Right kidney (tissue), 9 donors: ENCODE measurements at places on chromosomes 5 and 9.

DNA sequence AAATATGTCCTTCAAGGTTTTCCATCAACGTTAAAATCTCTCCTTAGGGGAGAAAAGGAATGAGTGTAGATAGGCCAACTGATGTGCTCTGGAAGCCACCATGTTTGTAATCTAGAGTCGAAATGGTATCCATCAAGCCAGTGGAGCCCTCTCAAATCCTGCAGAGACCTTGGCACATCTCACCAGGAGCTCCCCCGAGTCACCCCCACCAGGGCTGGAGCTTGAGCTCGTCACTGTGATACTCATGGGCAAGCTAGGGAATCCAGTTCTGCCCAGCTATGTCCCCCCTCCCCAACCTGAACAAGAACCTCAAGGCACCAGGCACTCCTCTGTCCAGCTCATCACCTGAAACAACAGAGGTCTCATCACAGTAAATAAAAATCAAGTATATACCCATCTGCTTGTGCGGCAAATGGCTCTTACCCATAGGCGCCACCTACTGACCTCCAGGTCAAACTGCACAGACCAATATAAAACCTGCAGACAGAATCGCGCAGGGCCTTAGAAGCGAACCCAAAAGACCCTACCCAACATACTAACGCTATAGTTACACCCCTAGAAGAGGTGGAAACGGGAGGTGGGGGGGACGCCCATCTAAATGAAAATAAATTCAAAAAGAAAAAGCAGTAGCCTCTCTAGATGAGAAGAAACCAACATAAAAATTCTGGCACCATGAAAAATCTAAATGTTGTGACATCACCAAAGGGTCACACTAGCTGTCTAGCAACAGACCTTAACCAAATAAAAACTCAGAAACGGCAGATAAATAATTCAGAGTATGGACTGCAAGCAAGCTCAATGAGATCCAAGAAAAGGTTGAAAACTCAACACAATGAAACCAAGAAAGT, 75.0 kb downstream of the TTC39B start:
- no peak for DNase-seq

GRCh38 chr5:174301848-174302625, 256.5 kb downstream of the NSG2 start:
- no peak for DNase-seq

DNA sequence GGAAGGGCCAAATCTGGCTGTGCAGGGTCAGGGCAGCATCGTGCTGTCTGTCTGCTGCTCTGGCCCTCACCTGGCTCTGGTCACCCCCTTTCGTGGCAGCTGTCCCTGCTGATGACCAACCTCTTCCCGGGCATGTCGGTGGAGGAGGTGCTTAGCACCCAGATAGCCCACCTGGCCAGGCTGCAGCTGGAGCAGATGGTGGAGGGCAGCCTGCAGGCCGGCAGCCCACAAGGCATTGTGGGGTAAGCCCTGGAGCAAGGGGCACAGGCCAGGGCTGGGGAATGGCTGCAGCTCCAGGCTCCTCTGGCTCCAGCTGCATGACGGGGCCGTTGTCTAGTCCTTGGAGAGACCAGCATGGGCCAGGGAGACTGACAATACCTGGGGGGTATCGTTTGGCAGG, 8.2 kb downstream of the TOR2A start:
- no peak for DNase-seq

DNA sequence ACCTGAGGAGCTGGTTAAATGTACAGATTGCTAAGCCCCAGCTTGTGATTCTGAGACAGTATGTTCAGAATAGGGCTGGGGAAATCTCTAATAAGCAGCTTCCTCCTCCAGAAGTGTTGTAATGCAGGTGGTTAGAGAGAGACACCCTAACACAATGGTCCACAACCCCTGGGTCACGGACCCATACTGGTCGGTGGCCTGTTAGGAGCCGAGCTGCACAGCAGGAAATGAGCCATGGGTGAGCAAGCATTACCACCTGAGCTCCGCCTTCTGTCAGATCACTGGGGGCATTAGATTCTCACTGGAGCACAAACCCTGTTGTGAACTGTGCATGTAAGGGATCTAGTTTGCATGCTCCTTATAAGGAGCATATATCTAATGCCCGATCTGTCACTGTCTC, 61.8 kb downstream of the SLC36A1 start:
- DNase-seq: no peak

DNA sequence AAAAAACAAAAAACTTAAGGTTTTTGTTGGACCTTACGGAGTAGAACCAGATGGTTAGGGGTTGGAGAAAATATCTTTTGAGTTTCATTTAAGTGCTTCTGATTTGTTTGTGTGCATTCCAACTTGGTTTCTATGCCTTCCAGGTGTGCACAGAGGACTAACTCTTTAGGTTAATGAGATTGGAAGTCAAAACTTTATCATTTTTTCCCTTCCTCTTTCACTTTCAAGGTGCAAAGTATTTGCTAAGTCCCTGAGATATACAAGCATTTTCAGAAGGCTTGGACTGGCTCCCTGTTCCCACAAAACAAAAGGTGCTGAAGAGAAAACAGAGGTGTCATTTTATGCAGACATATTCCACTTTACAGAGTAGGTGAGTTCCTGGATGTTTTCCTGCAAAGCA, 30.3 kb upstream of the CER1 start:
- DNase-seq: no peak

DNA sequence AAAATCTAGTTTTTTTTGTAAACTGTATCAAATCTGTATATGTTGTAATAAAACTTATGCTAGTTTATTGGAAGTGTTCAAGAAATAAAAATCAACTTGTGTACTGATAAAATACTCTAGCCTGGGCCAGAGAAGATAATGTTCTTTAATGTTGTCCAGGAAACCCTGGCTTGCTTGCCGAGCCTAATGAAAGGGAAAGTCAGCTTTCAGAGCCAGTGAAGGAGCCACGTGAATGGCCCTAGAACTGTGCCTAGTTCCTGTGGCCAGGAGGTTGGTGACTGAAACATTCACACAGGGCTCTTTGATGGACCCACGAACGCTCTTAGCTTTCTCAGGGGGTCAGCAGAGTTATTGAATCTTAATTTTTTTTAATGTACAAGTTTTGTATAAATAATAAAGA, 24.3 kb downstream of the HMGCR start:
- DNase-seq: no peak

DNA sequence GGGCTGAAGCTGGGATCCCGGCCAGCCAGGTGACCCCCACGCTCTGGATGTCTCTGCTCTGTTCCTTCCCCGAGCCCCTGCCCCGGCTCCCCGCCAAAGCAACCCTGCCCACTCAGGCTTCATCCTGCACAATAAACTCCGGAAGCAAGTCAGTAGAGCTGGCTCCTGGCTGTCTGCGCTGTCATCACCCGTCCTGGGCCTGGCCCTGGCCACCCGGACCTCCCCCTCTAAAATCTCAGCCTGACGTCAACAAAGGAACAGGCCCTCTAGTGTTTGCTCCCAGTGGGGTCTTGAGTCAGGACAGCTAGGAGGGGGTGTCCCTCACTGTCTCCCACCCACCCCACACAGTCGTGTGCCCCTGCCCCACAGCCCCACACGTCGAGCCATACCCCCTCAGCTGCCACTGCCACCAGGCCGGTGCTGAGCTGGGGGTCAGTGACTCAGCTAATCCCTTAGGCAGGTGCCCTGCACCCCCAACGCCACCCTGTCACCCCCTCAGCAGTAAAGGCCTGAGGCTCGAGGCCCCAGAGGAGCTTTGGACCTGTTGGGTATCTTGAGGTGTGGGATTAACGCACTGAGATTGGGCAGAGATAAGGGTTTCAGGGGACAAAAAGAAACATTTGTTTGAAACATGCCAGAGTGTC, 1.1 kb upstream of the LCNL1 start:
- no peak for DNase-seq

DNA sequence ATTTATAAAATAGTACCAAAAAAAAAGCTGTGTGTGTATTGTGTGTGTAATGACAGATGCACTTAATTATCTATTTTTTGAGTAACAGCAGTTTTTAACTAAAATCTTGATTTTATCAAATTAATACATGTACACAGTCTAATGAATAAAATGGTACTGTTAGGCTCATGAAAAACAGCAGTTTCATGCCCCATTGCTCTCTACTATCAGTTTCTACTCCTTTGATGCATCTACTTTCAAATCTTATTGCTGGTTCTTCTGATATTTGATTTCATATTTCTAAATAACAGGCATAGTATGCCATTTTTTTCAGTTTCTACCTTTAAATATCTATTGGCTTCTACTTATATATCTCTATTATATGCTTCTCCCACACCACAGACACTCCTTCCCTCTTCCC, 117.4 kb downstream of the CCDC171 start:
- DNase-seq: no peak

GRCh38 chr5:124199893-124200292, 546.5 kb downstream of the ZNF608 start:
- no peak for DNase-seq

- peak; percentile 70 for DNase-seq
Measured at GRCh38 chr9:4666042-4666699, at the start of gene SPATA6L. Gene SPATA6L, minus strand, starts transcription at chr9:4666480. Its CDS starts 230 bp downstream, at chr9:4666250.

DNA sequence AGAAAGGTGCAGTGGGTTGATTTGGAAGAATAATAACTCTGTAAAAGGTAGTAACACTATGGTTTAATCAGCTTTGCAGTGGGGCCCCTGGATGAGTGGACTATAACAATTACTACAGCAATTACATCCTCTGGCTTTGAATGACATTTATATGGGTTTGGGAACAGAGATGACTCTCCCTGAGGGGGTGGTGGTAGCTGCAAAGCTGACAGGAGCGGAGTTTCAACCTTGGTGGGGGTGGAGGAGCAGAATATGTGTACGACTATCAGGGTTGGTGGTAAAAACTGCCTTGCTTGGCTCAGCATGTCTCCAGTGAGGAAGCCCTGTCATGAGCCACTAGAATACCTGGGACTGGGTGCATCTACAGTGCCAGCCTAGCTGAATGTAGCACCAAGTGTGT, 28.3 kb upstream of the NR3C1 start:
- DNase-seq: no peak

DNA sequence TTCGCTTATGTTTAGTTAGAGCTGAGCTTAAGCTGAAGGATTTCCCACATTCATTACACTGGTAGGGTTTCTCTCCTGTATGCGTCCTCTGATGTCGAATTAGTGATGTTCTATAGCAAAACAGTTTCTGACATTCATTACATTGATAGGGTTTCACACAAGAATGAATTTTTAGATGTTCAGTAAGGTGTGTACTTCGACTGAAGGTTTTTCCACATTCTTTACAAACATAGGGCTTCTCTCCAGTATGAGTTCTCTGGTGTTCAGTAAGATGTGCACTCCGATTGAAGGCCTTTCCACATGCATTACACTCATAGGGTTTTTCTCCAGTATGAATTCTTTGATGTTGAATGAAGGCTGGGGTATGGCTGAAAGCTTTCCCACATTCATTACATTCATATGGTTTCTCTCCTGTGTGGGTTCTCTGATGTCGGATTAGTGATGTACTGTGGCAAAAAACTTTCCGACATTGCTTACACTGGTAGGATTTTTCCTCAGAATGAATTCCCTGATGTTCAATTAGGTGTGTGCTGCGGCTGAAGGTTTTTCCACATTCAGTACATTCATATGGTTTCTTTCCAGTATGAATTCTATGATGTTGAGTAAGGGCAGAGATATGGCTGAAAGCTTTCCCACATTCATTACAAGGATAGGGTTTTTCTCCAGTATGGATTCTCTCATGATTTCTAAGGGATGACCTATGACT, 14.6 kb downstream of the ZNF883 start:
- no peak for DNase-seq

- DNase-seq: no peak
Measured at GRCh38 chr5:36953043-36953442, 76.5 kb downstream of the NIPBL start.

GRCh38 chr5:97986069-97986468, 787.4 kb upstream of the RGMB start:
- DNase-seq: no peak

GRCh38 chr5:62690421-62690820, 111.8 kb downstream of the LRRC70 start:
- no peak for DNase-seq

- no peak for DNase-seq
Measured at GRCh38 chr5:68093455-68094159, 121.9 kb upstream of the PIK3R1 start.

DNA sequence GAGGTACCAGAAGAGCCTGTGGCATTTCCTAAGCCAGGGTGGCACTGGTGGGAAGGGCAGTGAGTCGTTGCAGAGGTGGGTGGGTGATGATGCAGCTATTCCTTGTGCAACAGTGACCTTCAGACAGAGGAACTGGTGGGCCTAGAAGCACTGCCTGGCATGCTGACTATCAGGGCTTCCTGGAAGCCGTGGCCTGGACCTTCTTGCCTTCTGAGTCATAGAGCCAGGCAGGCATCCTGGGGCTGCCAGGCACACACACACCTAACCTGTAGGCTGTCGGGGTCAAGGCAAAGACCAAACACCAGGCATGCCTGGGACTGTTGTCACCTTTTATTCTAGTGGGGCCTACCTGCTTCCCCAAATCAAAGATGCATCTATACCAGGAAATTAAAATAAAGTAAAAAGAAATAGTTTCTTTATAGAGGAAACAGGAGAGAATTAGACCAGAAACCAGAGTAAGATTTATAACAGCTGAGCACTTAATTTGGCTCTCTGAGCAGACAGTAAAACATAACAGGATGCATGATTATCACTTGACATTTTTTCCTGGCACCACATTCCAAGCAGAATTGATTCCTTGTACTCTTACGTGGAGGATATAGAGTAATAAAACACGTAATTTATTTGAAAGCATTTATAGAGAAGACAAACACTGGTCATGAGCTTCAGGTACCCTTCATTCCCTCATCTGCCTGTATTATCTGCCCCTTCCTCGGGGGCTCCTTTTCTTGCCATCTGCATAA, 25.1 kb downstream of the NANS start:
- DNase-seq: no peak

- no peak for DNase-seq
Measured at GRCh38 chr9:114607671-114608524, 3.2 kb upstream of the TMEM268 start.

- no peak for DNase-seq
Measured at GRCh38 chr9:133226219-133227171, 17.4 kb upstream of the OBP2B start.

DNA sequence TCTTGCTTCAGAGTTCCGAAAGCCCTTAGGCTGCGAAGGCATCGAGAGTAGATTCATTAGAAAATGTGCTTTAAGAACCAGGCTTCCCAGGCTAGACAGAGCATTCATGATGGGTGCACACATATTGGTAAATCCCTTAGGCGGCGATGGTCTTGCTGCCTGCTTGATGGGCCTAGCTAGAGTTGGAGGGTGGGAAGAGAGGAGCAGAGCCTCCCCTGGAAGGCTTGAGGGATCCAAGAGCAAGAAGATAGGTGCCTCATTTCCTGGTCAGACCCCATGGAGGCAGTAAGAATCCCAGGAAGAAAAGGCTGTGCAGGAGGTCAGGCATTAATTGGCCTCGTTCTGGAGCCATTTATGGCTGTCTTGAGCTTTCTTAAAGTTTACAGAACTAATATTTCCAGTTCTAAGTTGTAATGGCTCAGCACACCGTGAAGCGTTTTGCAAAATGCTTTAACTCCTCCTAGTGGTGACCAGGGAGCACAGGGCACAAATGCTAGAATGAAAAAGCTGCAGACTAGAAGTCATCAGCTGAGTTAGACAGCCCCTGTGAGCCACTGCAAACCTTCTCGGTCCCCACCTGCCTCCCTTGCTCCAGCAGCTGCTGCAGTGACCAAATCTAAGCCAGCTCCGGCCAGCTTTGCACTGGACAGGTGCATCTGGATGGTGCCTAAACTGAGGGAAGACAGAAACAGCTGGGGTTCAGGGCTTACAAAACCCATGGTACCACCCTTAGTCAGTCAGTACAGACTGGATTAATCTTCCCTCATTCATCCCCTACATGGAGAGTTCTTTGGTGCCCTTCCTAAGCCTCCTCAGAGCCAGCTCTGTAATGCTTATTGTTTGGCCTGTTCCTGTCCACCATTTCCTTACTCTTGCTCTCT, 14.7 kb downstream of the SLC45A2 start:
- peak; percentile 19 for DNase-seq
